ENCODE measurements at places on chromosomes 16 and 17. TPM values are rescaled to one million over a fixed set of nuclear protein-coding genes. Genes with fewer than 3 reads are reported as not detected.

GRCh38 chr17:38417210-38417951 lies 10.9 kb upstream of the ARHGAP23 start:
- peak; percentile 74 for DNase-seq

GRCh38 chr17:36128411-36128978 lies 24.9 kb downstream of the CCL4 start:
- no peak for DNase-seq

DNA sequence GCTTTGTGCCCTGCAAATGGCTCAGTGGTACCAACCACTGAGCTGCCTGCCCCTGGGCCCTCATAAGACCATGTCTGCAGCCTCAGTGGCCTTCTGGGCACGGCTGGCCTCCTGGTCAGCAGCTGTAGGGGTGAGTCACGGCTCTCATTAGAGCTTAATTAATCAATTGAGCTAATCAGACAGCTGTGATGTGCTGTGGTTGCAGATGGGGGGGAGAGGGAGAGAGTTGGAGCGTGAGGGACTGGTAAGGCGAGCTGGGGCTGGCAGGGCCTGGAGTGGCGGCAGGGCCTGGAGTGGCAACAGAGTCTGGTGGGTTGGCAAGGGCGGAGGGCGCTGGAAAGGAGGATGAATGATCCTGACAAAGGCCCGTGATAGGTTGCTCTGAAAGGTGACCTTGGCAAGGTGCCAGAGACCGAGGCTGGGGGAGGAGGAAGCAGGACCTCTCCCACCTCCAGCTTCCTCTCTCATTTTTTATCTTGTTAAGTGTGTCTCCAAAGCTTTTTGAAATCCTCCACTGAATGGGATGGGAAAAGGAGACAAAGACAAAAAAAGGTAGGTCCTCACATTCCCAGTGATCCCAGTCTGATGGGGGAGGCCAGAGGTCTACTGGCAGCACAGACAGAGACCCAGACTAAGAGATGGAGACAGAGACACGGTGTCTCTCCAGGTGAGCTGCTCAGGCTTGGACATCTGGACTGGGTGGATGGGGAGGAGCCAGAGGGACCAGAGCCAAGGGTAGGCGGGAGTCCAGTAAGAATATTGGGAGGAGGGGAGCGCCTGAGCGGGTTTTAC lies 41.6 kb downstream of the DCAKD start:
- DNase-seq, result no peak

DNA sequence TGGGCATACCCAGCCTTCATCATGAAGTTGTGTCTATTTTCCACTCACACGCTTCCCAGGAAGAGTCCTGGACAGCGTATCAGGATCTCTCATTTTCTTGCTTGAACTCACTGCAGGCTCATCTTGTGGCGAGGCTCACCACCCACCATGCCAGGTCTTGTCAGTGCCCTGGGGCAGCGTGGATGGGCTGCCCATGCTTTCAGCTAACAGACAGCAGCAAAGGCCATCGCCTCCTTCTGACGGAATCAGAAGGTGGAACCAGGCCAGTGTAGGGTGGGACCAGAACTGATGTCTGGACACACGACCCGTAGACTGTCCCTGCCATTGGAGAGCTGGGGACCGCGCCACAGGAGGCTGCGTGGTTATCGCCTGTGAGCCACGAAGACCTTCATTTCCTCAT lies 169.4 kb downstream of the FOXL1 start:
- no peak for DNase-seq

DNA sequence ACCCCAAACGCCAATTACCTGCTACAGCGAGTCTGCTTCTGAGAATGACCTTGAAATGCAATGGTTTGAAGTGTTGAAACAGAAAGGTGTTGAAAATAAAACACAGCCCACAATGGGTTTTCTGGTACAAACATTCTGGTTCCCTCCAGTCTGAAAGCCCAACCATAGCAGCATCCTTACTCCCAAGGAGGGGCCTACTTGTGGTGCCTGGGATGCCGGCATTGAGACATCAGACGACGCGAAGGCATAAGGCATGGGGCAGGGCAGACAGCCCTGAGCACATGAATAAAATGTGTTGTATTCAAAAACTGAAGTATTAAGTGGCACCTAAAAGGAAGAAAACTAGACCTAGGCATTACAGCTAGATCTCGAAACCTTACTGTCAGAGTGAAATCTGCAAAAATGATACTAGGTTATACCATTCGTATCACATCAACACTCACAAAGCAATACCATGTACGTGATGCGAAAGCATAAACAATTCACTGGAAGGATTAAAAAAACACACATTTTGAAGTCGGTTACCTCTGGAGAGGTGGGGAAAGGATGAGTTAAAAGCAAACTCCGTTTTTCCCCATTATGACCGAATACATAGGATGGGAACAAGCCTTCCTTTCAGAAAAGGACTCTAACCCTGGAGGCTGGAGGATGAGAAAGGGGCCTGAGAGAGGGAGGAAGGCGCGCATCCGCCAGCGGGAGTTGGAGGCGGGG lies 702 bp downstream of the NUDT21 start:
- DNase-seq, result no peak

GRCh38 chr17:42275527-42276358 lies 448 bp downstream of the STAT5B start:
- peak; percentile 61 for DNase-seq

Gene KRT39
- not detected for total RNA-seq

Gene MVP
- 123 TPM for total RNA-seq

Gene RPL13
- total RNA-seq, result 1,500 TPM

Gene SULT1A2
- 4.5 TPM for total RNA-seq

All from sciatic nerve (tissue), 2 donors.